ENCODE measurements at places on chromosomes 2 and 18.

DNA sequence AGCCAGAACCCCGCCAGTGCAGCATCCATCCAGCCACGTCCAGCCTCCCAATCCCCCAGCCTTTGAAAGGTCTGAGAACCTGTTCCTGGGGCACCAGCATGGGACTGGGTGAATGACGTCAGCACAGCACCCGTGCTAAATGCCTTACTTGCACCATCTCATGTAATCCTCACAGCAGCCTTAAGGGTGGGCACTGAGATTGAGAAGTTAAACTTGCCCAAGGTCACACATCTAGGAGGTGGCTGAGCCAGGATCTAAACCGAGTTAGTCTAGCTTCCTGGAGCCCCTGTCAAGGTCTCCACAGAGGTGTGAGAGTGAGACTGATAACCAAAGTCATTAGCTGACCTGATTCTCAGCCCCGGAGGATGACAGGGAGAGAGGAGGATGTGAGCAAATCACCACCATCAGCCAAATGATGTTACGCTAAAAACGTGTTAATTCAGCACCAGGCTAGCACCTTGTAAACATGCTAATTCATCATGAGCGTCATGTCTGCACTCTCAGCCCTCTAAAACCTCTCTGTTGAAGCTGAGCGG, 4.6 kb downstream of the CD8A start:
- peak; percentile 12 for ATAC-seq

DNA sequence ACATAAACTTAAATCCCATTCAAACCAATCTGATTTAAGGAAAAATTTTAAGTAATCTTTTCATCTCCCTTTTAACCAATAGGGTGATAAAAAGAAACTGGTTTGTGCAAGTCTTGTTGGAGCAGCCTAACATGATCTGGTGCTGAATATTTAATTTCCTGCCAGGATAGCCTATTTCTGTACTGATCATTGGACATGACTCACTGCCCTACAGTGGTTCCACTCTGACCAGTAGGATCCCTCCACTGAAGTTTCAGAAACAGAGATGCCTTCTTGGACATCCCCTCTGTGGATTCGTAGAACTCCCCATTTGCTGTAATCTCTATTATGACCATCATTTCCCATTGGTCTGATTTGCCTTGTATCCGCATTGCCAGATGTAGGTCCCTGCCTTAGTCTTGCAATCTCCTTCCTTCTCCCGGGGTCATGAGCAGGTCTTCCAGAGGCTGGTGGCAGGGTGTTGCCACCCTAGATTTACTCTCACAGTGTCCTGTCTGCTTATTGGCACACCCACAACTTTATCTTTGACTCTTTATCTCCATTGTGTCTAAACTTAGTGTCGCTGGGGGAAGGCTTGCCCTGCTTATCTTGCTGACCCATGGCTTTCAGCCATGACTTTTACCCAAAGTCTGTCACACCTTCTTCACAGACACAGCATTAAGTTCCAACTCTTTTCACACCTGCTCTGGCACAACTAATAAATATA, 12.3 kb upstream of the SETBP1 start:
- no peak for ATAC-seq

- ATAC-seq: no peak
These were observed 208.4 kb downstream of the SNTG2 start for GRCh38 chr2:1159013-1159412.

GRCh38 chr2:1787755-1788477, 43.6 kb upstream of the PXDN start:
- no peak for ATAC-seq

GRCh38 chr2:27126252-27126710, 2.7 kb downstream of the ABHD1 start:
- no peak for ATAC-seq

- no peak for ATAC-seq
These were observed 213.9 kb downstream of the RAB3GAP1 start for GRCh38 chr2:135265960-135266490.

DNA sequence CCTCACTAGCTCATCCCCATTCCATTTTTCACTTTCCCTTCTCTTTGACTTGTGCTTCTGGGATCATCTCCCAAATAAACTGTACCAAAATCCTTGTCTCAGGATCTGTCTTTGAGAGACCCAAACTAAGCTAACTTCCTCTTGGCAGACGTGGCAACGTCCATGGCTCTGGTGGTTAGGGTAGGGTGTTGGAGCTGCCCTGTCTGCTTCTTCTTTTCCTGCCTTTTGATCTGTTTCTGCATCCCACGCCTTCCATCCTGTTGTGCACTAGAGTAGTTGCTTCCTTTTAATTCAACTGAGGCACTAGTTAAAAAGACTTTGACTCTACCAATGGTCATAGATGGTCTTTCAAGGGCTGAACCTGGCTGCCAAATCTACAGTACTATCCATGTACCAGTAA, 5.5 kb upstream of the MAP4K4 start:
- ATAC-seq: no peak

DNA sequence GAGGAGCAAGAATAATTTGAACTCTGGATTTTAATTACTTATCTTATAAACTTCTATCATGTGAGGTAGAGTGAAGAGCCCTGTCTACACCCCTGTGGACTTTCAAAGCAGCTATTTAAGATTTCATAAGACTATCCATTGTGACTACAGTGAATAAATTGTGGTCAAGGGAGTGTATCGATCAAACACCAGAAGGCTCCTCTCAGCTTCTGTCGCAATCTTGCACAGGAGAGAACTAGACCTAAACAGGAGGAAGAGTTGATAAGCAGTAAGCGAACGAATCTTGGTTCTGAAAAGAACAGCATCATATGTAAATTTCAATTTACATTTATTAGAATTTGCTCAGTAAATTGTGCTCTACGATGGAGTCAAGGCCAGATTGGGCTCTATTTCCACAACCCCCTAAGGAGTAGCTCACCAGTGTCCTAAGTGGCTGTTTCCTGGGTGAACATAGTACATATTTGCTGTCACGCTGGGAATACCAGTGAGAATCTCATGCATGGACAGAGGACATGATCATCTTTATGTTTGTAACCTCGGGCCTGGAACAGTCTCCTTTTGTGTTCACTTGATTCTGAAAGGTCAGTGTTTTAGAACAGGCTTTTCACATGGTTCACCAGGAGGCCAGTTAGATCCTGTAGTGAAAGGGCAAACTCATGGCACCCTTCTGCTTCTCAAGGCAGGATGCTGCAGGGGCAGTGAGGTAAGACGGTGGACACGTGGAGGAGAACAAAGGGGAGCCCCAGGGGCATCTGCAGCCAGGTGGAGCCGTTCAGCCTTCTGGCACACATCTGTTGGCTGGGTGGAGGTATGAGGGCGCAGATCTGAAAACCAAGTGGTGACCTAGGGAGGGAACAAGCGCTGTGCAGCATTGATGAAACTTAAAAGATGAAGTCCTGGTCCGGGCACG, 33.3 kb downstream of the NPAS2 start:
- ATAC-seq: no peak

- ATAC-seq: no peak
These were observed 62.7 kb downstream of the ADD2 start for GRCh38 chr2:70705160-70705850.

DNA sequence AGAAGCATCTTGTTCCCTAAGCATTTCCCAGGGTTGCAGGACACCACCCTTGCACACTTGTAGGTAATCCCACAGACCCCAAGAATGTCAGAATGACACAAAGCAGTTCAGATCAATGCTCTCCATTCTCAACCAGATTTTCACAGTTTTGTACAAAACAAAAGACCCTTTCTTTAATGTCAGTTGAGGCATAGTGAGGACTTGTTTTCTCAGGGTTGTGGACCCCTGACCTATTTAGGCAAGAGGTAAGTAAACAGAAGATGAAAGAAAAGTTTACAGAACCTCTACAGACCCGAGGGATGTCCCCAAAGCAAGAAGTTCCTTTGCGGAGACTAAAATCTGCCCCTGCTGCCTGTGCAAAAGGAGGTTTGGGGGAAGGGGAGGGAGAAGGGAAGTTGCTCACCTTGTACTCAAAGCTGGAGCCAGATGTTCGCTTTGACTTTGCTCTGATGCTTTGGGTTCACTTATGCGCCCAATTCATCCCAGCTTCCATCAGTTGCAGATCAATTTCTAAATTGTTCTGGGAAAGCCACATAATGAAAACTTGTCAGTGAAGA, 635.4 kb downstream of the EPHA4 start:
- ATAC-seq: no peak

DNA sequence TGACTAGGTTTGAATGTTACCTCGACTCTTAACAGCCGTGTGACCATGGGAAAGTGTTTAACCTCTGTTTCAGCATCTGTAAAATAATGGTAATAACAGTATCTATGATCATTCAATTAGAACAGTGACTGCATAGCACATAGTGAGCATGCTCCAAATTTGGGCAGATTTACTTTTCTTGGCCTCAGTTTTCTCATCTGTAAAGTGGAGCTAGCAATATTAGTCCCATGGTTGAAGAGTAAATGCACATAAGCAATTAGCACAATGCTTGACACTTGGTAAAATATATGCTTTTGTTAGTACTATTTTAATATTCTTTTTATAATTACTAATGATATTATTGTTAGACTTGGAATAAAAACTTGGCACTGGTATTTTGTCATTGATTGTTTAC, 66.4 kb upstream of the TANC1 start:
- no peak for ATAC-seq

DNA sequence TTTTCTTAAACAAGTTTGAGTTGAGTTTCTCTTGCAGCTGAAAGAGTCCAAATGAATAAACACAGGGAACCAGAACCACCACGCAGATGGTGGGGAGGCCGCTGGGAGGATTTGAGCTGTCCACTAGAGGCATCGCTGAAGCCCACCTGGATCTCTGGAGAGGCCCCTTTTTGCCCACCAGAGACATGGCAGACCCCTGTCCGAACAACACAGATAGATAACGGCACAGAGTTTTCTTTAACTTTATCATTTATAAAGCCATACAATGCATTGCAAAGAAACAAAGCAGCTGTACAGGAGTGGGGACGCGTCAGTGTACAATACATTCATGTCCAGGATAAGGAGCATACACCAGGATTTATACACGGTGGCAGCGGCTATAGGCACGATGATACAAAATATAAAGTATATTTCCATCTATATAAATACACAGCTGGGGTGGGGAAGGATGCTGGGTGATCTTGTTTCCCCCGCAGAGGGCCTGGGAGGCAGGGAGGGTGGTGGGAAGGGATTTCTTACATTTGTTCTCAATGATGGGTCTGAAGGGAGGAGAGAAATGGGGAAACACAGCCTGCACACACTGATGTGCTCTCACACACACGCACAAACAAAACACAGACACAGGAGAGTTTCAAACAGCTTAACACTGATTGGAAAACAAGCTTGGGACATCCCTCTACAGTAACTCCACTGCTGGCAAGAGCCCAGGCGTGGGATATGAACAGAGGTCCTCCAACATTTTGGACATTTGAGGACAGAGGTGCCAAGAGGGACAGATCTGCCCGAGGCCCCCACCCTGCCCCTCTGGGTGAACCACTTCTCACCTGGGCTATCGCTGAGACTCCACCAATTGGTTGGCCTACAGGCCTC, 203.0 kb downstream of the TNS1 start:
- no peak for ATAC-seq

DNA sequence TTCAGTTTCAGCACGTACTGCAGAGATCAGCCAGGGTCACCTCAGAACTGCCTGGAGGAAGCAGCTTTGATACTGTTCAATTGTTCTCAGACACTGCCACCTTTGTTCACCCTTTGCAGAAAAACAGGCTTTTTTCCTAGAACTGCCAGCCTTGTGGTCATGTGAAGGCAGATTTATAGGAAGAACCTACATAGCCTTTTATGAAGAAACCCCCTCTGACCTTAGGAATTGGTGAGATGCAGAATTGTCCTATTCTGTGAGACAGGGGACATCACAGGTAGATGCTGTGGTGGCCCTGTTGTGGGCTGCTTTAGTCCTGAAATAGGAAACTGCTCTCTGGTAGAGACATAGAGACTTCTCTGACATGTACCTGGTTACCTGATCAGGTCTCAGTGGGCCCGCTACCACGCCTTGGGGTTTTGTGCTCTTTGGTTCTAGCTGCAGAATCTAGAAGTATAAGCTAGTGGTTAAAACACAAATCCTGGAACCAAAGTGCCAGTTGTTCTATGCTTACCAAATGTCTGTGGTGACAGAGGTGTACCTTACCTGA, 206.6 kb downstream of the AGPS start:
- ATAC-seq: no peak

DNA sequence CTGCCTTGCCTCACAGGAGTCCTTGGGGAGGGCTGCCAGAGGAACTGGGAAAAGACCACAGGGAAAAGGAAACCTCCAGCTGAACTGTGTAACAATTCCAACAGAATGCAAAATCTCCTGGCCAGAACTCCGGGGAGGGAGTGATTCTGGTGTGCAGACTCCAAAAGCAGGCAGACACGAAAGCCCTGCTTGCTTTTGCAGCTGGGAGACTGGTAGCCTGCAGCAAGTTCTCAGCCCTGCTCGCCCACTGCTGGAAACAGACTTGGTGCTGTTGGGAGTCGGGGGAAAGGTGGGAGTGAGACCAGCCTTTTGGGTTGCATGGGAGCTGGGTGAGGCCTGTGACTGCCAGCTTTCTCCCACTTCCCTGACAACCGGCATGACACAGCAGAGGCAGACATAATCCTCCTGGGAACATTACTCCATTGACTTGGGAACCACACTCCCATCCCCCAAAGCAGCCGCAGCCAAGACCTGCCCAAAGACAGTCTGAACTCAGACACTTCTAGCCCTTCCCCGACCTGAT, 26.0 kb upstream of the NMI start:
- ATAC-seq: no peak

DNA sequence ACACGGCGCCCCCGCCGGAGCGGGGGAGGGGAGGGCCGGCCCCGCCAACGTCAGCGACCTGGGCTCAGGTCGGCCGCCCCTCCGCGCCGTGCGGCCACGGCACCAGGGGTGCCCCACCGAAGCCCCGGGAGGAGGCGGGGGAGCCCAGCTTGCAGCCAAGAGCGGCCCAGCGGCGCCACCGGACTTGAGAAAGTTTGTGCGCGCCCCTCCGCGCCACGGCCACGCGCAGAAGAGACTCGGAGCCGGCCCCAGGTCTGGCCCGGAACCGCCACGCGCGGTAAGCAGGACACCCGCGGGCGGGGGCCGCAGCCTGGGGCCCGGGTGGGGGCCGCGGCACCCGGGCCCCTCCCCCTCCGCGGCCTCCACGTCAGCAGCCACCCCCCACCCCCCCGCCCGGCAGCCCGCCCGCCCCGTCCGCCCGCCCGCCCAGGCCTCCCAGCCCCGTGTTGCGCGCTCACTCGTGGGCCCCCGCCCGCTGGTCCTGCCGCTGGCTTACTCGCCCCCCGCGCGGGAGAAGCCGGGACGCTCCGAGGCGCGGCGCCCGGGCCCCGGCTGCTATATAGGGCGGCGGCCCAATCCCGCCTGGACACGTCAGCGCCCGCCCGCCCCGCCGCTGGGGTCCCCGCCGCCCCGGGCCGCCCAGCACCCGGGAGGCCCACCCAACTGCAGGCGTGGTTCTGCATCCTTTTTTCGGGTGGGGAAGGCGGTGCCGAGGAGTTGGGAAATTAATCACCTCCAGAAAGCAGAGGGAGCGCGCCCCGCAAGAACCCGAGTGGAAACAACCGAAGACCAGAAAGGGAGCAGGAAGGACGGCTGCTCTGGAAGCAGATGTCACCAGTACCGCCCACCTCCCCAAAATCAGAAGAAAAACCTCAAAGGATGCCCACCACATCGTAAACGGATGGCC, 42.9 kb downstream of the HDLBP start:
- ATAC-seq: peak; percentile 82

- peak; percentile 92 for ATAC-seq
These were observed 8.5 kb downstream of the HES6 start for GRCh38 chr2:238231251-238231793.

- peak; percentile 30 for ATAC-seq
These were observed 11.2 kb downstream of the NABP1 start for GRCh38 chr2:191688934-191689695.

- no peak for ATAC-seq
These were observed 734.7 kb upstream of the PKDCC start for GRCh38 chr2:41313082-41313481.

Measured in activated CD4-positive, CD25-positive, alpha-beta regulatory T cell treated with anti-CD3 and anti-CD28 coated beads, Interleukin-2, amount 50 U/mL, for 24 hours (primary cell).